C1 segment of cervical spinal cord (tissue), 14 donors: ENCODE measurements at places on chromosomes 12 and 14.

- DNase-seq = no peak
These were observed 281.0 kb upstream of the RGS6 start for GRCh38 chr14:71651228-71651627.

DNA sequence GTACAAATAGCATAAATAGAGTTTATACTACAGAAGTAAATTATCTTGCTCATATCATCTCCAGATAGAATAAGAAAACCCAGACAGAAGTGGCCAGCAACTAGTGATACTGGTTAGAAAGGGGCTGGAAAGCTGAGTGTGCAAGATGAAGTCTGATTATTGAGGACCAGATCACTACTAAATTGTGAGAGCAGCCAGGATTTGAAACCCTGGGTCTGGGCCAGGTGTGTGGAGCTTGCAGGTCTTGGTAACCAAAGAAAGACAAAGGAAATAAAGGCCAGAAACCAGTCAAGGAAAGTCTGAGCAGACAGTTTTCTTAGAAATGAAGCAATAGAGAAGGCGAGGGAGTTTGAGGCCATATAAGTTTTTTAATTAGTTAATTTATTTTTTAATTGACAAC, 611.8 kb downstream of the ETNK1 start:
- no peak for DNase-seq

DNA sequence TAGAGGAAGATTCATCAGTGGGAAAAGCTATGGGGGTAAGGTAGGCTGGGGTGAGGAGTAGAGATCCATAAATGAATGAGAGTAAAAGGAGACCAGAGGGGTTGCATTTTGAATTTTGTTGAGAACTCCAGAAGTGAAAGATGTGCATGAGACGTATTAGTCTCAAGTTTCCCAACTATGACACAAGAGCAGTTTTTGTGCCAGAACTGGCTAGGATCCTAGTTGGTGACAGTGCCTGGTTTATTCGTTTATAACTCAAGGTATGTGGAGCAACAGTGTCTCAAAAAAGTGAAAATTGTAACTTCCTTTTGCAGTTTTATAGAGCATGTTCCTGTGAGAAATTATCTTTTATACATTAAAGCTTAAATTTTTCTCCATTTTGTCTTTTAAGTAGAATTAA, 377.0 kb downstream of the NPAS3 start:
- no peak for DNase-seq

DNA sequence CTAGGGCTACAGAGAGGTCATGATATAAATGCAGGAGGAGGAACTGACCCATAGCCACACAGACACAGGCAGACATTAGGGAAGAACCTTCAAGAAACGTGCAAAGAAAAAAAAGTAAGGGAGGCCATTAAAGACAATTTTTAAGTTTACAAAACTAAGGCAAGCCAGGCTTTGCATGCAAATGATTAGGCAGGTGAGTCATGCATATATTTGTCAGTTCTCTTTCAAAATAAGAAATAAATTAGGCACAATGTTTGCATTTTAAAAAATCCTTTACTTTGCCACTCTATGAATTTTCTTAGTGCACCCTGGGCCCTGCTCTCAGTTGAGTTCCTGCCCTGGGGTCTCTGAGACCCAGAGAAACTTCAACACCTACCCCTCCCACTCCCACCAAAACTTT, 75.0 kb downstream of the PRMT8 start:
- no peak for DNase-seq

DNA sequence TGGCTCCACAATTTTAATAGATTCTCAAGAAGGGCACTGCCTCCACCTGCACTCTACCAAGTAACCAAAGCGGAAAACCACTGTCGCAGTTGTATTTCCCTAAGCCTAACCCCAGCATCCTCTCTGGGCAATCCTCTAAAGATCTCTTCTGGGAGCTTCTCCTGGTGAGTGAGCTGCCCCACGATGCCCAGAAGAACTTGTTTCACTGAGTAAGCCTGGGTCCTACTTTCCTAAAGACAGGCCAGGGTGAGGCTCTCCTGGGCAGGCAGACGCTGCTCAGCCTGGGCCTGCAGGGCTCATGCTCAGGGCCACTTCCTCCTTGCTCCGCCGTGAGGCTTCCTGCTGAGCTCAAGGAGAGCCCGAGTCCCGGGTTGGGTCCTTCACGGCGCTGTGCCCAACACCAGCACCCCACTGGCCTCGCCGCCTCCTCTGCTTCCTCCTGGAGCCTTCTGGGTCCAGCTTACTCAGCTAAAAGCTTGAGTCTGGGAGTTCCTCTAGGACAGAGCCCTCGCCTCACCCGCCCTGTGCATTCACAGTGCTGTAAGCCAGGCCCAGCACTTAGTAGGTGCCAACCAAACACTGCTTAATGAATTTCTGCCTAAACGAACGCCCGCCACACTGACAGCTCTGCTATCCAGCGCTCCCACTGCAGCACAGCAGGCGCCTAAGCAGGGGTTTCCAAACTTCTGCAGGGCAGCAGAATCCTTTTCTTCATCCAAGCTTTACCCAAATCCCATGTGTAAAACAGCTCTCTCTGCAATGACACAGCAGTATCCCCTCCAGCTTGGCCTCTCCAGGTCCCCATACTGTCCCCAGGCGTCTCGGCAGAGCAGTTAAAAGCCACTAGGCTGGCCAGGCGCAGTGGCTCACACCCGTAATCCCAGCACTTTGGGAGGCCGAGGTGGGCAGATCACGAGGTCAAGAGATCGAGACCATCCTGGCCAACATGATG, 5.7 kb downstream of the RAB35 start:
- DNase-seq = peak; percentile 49

DNA sequence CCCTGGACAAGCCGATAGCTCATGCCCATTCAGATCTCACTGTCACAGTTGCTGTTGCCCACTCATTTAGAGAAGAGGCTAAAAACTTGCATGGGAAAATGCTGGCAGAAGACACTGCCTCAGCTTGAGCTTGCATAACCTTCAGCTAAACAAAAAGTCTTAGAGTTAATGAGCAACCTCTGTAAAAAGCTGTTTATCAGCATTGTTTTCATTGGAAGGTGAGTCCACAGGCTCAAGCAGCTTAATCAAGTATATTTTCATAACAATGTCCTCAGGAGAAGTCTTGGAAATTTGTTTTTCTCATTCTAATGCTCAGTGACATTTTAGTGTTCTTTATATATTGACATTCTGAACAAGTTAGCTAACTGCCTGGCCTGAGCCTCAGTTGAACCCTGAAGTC, 872.9 kb downstream of the TMTC2 start:
- DNase-seq = no peak

GRCh38 chr14:101489092-101489760, 72.1 kb upstream of the DIO3 start:
- no peak for DNase-seq

DNA sequence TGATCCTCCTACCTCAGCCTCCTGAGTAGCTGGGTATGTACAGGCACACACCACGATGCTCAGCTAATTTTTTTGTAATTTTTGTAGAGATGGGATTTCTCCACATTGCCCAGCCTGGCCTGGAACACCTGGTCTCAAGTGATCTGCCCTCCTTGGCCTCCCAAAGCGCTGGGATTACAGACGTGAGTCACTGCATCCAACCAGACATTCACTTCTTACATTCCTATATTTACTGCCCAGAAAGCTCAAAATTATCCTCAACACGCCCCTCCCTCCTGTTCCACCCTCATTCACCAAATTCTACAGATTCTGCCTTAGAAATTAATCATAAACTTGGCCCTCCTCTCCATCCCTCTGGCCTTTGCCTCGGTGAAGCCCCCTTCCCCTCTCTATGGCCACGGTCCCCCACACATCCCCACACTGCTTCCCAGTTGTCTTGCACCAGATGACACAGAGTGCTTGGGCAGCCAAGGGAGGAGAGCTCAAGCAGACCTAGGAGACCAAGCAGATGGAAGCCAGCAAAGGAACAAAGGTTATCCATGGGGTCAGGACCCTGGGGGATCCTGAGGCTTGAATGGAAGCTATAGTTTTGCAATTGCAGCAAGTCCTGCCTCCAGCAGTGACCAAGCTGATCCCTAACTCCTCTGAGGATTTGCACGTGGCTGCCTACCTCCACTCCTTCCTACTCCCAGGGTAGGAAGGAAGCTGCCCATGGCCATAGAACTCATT, 213.2 kb upstream of the FOXN3 start:
- no peak for DNase-seq

- no peak for DNase-seq
These were observed 105.0 kb upstream of the TMPO start for GRCh38 chr12:98410356-98410755.

DNA sequence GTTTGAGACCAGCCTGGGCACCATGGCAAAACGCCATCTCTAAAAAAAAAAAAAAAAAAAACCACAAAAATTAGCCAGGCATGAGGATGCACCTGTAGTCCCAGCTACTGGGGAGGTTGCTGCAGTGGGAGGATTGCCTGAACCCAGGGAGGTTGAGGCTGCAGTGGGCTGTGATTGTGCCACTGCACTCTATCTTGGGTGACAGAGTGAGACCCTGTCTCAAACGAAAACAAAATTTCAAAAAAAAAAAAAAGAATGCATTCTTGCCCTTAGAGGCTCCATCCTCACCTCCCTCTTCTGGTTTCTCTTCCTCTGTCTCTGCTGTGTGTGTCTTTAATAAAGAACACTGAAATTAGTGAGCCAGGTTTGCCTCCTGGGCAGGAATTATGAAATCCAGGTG, 107.8 kb downstream of the VCPKMT start:
- no peak for DNase-seq

- no peak for DNase-seq
These were observed 242.2 kb upstream of the NPAS3 start for GRCh38 chr14:32696325-32697091.

DNA sequence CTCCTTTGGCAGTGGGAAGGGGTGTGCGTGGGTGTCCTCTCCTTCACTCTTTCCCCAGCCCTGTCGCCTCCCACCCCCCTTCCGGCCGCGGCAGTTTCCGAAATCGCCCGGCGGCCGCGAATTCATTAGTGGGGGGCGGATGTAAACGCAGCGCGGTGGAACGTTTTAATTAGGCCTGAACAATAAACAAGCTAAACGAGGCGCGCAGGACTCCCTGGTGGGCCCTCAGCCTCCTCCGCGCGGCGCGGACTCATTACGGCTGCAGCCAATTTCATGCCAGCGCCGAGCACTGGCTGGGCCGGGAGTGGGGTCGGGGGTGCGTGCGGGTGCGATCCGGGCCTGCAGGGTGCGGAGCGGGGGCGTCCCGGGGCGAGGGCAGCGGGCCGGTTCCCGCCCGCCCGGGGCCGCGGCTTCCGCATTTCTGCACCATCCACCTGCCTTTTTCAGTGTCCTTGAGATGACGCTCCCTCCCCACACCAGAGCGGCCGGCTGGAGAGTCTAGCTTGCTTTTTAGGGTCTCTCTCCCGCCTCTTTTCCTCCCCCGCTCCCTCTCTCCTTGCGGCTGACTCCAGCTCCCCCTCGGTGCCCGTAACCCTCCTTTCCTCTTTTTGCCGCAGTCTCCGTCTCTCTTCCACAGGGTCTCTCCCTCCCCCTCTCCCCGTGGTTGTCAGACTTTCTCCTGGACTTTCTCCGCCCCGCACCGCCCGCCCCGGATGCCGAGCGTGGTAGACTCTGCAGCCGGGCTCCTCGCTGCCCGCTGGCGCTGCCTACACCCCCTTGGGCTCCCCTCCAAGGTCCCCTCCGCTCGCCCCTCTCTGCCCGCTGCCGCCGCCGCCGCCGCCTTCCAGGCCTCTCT, at the start of gene CISTR:
Gene CISTR (minus strand): TSS at position 644 of the 856 bp plus-strand sequence.
- no peak for DNase-seq

GRCh38 chr12:47903927-47904712, 674 bp downstream of the VDR start:
- no peak for DNase-seq

- DNase-seq = no peak
These were observed 399.6 kb downstream of the KCNH5 start for GRCh38 chr14:62645649-62646048.

DNA sequence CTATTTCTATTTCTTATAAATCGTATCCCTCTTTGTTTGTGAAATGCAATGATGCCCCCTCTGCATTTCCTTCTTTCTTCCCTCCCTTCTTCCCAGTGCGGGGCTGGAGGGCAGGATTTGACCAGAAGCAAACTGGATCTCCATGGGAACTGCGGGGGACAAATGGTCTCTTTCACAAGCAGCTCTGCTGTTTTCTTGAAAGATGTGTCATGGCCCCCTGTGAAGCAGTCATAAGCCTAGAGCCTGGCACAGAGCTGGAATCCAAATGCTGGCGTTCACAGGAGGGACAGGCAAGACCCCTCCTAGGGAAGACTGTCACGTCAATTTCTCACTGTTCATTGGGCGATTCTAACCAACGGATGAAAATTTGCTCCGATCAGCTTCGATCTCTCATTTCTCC, 203.5 kb upstream of the NOS1 start:
- peak; percentile 22 for DNase-seq

- no peak for DNase-seq
These were observed 108.0 kb upstream of the ARHGAP5 start for GRCh38 chr14:31968956-31969698.

DNA sequence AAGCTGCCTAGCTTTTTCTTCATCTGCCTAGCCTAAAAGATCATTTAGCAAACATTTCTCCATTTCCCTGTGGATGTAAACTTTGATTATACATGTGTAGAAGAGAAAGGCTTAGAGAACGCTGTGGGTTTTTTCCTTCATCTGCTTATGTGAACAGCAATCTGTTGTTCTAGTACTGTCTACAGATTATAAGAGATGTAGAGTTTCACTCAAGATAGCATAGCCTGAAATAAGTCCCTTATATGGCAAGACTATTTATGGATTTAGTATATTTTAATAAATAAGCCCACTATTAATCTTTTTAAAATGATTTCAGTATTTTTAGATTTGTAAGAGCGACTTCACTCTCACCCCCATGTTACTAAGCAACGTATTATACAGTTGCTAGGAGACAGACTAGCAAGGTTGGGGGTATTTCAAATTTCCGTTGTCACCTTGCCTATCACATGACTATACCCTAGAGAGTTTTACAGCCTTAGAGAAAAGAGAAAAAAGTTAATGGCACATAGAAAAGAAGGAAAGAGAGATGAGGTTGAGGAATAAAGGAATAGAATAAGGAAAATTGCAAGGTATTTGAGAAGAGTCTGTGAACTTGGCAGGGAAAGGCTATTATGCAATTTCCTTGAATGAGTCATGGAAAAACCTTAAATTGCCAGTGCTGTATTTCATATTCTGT, 12.2 kb upstream of the TUBA1A start:
- DNase-seq = no peak

- DNase-seq = no peak
These were observed 102.7 kb upstream of the USP44 start for GRCh38 chr12:95653771-95654546.

DNA sequence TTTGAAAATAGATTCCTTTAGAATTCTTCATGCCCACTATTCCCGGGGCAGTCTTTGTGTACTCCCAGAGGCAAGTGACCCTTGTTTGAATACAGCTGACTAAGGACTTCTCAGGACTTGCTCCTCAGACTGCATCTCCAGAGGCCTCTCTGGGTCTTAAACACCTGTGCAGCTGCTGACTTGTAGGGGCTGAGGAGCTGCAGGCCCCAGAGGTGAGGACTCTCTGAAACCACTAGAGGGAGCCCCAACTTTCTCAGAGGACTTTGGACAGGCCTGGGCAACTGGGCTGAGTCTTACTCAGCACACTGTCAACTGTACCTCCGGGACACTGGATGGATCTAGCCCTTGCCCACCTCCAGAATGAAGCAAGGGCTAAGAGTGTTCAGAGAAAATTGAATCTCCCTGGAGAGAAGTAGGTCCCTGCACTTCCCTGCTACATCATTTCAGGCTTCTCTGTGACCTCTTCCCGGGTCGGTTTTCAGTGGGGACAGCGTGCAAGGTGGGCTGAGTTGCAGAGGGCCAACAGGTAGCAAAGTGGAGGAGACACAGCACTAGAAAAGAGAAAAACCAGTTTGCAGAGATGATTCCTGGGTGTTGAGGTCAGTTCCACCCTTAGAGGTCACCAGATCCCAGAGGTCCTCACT, 164.6 kb downstream of the TMEM117 start:
- DNase-seq = no peak
